ENCODE measurements at places on chromosomes 3 and 15.

GRCh38 chr3:6825524-6825923 lies 35.4 kb upstream of the GRM7 start:
- DNase-seq: no peak

DNA sequence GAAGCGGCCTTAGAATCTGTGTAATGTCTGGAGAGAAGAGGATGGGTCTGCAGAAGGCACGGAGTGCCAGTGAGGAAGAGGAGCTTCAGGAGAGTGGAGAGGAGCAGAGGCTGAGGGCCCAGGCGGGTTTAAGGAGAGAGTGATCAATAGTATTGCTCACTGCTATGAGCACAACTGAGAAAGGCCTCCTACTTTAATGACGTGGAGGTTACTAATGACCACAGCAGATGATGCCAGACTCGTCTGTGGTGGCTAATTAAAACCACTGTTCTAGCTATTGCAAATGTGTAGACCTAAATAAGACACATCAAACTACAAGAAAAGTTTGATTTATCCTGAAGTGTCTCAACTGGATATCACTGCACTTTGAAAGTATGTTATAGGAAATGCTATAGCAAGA lies 33.2 kb downstream of the MTMR10 start:
- no peak for DNase-seq

DNA sequence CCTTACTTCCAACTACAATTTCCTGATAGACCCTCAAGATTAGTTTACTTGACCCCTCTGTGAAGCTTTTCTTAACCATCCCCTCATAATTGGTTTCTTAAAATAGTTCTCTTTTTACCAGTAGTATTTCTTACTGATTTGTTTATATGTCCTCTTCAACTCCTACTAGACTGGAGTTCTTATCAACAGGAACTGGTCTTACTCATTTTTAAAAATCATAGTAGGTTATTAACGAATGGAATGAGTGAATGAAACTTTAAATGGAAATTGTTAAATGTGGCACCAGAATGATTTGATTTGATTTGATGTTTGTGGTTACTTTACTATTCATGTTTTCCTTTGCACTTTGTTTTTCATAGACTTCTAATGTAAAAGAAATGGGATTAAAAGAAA lies 91.5 kb downstream of the NEO1 start:
- DNase-seq: no peak

DNA sequence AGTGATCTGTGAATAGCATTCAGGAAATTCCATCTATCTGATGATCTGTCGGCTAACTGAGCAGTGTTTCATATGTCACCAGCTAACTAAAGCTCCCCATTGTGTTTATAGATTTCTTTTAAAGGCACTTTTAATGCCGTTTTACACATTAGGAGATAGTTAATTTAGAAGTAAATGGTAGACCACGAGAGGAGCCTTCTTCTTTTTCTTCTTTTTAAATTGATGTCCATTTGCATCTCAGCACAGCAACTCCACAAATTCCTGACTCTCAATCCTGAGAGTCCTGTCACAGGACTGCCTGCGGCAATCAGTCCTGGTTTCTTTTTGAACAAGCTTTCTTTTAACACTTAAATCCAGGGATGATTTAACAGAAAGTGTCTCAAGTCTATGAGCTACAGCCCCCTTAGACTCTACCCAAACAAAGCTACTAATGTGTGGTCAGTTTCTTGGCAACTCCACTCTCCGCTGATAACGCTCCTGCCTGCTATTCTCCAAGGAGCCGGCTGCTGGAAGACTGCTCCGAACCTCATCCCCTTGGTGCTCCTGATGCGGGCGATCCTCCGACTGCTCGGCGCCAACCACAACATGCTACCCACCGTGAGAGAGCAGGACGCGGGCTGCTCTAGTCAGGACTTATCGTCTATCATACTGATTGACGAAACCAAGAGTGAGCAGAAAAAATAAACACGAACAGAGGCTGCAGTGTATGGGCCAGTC lies 421.4 kb downstream of the MECOM start:
- no peak for DNase-seq

- DNase-seq: no peak
These were observed 73.5 kb upstream of the SPATA16 start for GRCh38 chr3:173214576-173214975.

- DNase-seq: no peak
These were observed 103.6 kb upstream of the BFSP2 start for GRCh38 chr3:133295944-133296917.

- no peak for DNase-seq
These were observed 476.4 kb upstream of the AGTR1 start for GRCh38 chr3:148221303-148221702.

DNA sequence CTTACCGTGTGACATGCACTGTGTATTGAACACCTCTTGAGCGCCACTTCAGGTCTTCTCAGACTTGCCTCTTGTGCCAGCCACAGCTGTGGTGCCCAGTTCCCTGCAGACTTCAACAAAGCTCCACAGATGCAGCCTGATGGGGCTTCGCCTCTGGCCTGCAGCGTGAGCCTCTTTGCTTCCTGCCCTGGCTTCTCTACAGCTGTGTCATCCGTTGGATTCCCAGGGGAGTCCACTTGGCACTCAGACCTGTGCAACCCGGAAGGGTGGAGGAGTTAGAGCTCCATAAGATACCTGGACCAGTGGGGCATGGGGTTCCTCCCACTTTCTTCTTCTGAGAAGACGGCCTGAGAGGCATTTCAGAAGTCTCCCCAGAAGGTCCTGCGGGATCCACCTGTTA lies 57.7 kb upstream of the BNIP2 start:
- DNase-seq: no peak

- no peak for DNase-seq
These were observed 835 bp upstream of the GMPPB start for GRCh38 chr3:49724586-49724985.

DNA sequence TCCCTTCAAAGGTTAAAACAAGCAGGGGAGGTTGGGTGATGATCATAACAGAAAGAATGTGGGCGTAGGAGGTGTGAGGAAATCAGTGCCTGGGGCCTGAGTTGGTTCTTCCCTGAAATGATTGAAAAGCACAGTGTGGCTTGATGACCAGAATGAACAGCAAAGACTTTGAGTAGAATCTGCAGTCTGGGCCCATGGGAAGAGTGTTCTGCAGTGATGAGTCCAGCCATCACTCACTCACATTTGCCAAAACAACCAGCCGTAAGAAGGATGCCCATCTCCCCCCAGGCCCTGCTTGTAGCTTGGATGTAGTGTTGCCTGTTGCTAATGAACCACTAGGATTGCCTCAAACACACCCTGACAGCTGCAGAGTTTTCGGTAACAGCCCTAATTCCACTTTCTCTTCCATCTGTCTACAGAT lies 67.9 kb downstream of the VGLL3 start:
- DNase-seq: no peak

DNA sequence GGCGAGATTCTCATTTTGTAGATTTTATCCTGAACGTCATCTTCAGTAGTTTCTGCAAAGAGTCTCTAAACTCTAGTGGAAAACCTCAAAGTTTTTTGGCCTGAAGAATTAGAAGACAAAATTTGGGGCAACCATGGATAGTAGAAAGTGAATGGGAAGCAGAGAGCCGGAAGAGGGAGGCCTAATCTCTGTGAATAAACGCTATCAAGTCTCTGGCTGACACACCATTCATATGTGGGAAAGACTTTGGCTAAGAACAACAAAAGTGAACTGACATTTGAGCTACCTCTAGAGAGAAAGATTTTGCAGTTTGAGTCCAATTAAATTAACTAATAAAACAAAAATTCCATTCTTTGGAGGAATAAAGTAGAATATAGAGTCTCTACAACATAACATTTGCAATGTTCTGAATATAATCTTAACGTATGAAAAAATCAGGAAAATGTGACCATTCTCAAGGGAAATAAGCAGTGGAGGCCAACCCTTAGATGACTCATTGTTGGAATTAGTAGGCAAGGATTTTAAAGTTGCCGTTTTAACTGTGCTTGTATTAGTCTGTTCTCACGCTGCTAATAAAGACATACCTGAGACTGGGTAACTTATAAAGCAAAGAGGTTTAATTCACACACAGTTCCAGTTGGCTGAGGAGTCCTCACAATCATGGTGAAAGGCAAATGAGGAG lies 184.6 kb downstream of the C3orf38 start:
- no peak for DNase-seq

DNA sequence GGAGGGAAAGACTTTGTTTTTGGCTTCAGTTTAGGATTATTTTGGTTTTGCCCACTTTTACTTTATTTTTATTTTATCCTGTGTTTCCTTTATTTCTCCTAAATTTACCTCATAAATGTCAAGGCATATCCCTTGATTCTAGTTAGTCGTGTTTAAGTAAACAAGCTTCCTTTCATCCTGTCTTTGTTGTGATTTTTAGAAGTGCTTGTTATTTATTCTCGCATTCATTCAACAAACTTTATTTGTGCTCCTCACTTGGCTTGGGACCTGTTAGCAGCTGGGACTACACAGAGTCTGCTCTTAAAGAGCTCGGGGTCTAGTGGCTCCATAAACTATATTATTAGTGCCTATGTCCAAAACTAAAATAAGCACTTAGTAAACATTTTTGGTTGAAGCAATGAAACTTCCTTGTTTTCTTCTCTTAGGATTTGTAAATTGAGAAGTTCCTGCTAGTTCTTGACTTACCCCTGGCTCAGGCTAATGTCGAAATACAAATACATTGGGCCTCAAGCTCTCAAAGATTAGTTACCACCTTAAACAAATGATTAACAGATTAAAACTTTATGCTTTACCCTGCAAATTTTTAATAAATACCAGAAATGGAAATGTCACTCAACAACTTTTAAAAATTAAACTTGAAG lies 19.0 kb upstream of the DMXL2 start:
- DNase-seq: no peak

GRCh38 chr3:19645093-19645492 lies 288.9 kb downstream of the EFHB start:
- DNase-seq: no peak

DNA sequence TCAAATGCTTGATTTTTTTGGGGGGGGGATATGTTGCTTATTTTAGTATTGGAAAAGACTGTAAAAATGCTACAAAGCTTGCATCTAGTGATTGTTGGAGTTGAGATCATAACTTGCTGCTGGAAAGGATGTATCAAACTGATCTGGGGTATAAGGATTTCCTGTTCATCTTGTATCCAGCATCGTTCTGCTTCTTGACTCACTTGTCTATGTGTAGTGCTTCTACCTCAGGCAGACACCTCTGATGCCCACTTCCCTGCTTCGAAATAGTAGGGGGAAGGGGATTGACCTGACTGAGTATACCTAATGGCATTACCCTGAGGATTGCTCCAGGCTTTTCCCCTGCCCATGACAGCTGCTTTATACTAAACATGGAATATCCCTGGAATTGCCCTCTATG lies 42.7 kb downstream of the STT3B start:
- DNase-seq: no peak

GRCh38 chr3:73215901-73216300 lies 154.4 kb downstream of the EBLN2 start:
- DNase-seq: no peak

DNA sequence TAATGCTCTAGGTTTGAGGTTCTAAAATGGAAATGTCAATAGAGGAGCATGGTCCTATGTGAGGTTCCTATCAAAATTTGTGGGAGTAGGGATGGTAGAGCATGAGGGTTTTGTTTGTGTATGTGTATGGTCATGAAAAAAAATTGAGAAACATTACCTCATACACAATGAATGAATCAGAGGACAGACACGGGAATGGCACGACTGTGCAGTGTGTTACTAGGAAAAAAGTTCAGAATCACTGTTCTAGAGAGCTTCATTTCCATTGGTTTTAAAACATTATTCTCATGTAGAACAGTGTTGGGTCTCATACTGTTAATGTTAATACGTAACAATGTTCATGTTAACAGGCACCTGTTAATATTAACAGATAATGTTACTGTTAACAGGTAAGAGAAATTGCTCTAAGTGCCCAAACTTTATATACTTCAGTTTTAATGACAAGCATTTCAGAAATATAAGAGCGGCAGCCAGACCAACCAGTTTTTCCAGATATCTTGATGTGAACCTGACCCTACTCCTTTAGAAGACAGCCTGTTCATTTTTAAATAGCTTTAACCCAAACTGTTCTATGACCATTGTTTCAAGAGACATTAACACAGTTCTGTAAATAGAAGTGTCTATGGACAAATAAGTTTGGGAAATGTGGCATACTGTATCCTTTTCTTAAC lies 48.0 kb downstream of the SLC15A2 start:
- no peak for DNase-seq

- DNase-seq: no peak
These were observed 112.2 kb upstream of the NANOGP8 start for GRCh38 chr15:35197306-35197705.

DNA sequence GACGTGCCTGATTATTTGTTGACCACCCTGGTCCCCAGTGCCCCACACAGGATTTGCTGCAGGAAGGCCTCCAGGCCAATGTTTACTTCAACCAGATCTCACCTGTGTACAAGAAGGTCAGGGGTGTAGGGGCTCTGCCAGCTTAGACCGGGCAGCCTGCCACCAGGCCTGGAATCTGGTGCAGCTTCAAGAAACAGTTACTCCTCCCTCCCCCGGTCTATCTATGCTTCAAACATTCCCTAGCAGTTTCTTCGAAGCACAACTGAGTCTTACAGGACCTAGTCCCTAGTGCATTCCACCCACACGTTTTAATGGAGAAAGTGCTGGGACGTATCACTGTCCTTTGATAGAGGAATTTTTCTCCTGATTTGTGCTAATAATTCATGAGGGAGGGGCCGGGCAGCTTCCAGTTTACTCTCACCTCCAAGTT lies 8.0 kb downstream of the SH3BP5 start:
- no peak for DNase-seq

DNA sequence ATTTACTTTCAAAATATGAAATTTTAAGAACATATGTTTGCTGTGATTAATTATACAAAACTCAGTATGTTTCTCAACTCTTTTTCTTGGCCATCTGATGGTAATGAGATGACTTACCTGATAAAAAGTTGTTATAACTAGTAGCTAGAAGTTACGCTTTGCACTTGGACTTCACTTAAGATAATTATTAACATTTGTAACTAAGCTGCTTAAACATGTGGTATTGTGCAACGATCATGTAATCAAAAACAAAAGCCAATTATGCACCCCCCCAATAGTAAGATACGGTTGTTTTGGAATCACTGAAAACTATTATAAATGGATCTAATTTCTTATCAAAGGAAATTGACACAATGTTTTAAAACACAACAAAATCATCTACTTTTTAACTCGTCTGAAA lies 342.9 kb downstream of the CNTN3 start:
- DNase-seq: no peak

DNA sequence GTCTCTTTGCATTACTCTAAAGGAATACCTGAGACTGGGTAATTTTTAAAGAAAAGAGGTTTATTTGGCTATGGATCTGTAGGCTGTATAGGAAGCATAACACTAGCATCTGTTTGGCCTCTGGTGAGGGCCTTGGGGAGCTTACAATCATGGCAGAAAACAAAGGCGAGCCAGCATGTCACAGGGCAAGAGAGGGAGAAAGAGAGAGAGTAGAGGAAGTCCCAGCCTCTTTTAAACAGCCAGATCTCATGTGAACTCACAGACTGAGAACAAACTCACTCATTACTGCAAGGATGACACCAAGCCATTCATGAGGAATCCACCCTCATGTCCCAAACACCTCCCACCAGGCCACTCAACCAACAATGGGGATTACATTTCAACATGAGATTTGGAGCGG lies 974.6 kb downstream of the FHIT start:
- DNase-seq: no peak

- no peak for DNase-seq
These were observed 243.8 kb upstream of the TOPAZ1 start for GRCh38 chr3:43997788-43998369.
